Left ventricle myocardium inferior (tissue), 1 donor: ENCODE measurements at places on chromosomes 1 and 21. TPM values are rescaled to one million over a fixed set of nuclear protein-coding genes. Genes with fewer than 3 reads are reported as not detected.

TNFRSF18 gene
- not detected for total RNA-seq

DNA sequence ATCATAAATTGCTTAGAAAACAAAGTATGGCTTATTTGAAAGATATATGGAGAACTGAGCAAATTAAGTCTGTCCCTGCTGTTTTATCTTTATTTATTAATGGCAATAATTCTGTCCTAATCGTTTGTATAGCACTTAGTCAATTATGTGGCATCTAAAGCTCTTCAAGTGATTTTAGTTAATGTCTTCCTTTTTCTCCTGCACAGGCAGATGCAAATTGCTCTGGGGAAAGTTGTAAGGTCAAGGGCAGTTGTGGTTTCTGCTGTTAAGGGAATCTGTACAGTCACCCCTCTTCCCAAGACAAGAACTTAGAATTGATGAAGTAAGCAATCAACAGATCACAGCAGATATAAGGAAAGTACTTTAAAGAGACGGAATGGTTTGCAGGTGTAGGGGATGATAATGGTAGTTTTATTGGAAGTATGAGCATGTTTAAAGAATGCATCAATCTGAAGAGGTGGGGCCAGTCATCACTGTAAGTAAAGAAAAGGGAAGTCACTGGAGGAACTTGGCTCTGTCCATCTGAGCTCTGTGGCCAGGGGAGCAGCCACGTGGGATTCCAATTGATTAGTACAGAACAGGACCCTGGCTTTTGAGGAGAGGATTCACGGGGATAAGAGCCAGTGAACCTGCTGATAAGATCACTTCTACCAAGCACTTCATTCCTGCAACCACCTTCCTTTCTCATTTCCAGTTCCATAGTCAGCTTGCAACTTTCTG is 116.0 kb upstream of the KCNJ6 start:
- DNase-seq, result no peak

DNA sequence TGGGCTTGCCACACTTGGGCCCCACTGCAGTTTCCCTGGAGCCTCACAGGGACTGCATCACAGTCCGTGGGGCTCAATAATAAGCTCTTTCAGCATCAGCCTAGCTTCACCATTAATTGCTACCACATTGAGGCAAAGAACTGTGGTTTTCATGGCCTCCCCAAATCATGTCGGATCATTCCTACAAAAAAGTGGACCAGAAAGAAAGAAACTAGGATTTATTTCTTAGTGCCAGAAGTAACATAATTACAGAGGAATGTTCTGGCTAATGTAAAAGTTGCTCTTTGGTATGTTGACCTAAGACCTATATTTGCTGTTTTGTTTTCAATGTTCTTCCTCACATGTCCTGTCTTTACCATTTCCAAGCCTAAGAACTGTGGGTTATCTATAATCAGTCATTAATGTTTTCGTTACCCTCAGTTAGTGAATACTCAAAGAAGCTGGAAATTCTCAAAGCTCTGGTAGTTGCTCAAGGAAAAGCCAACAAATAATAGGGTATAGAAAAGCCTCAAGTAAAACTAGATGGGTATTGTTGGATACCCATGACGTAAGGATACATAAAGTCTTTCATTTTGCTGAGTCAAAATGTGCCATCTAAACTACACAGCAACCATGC is 173.9 kb downstream of the LTN1 start:
- DNase-seq, result no peak

DNA sequence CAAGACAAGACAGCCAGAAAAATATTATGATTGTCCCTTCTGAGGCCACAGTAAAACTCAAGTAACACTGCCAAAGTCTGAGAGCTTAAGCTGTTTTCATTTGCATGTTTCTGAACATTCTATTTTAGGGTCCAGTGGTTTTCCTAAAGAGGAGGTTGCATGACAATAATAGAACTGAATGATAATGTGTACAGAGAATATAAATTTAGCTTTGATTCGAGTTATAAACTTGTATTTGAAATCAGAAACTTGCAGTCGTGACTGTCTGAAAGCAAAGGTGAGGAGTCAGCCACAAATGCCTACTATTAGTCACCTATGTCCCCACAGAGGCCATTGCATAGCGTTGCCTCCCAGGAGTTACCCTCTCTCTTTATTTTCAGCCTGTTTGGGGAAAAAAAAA is 363.1 kb upstream of the ADGRL2 start:
- DNase-seq, result no peak

- no peak for DNase-seq
Measured at GRCh38 chr1:3691421-3692204, 39.3 kb downstream of the TP73 start.

DNA sequence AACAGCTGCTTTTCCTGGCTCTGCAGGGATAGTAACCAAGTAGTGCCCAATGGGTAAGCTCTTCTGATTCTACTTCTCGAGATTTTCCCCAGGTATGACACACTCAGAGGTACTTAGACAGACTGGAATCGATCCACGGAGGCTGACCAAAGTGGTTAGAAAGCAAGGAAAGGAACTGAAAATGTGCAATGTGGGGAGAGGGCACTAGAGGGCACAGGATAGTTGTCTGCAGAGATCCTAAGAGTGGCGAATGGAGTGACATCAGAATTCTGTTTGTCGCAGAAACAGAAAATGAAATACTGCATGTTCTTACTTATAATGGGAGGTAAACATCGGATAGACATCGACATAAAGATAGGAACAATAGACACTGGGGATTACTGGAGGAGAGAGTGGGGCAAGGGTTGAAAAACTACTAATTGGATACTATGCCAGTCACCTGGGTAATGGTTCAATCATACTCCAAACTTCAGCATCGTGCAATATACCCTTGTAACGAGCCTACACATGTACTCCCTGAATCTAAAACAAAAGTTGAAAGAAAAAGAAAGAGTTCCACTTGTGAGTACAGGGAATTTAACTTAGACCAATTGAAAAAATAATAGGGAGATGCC is 23.3 kb downstream of the CYP2J2 start:
- DNase-seq, result no peak

GRCh38 chr1:44610527-44611148 is 63.6 kb downstream of the TMEM53 start:
- DNase-seq, result no peak

- no peak for DNase-seq
Measured at GRCh38 chr1:171468120-171468750, 17.1 kb upstream of the PRRC2C start.

- DNase-seq, result no peak
Measured at GRCh38 chr1:147717051-147717705, 43.2 kb downstream of the GJA5 start.

KRTAP22-1 gene
- not detected for total RNA-seq

JUN gene
- 101 TPM for total RNA-seq

WRAP73 gene
- 12.7 TPM for total RNA-seq

GRCh38 chr21:39647476-39647875 is 34.7 kb downstream of the B3GALT5 start:
- DNase-seq, result no peak

AADACL3 gene
- not detected for total RNA-seq

DNA sequence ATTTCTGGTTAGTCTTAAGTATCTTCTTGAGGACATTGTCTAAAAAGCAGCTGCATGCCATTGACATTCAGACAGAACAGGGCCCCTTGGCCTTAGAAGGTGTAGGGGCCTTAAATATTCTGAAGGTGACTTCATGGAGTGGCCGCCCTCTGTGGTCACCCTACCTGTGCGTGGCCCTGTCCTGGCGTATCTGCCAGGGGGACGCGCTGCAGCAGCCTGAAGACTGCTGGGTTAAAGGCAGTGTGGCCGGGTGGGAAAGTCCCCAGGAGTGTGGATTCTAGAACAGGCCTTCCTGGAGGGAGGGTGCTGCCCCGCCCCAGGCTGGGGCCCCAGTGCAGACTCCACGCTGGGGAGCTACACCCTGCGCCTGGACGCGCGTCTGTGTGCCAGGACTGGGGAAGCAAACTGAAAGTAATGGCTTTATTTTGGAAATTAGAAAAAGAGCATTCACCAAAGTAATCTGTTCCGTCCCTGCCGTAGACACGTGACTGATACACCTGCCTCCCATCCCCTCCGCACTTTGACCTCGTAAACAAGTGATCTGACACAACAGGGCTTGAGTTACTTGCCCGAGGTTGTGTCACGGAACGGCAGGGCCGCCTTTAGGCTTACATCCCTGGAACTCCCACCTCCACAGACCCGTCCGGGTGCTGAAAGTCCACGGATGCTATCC is 1.8 kb downstream of the AGPAT3 start:
- DNase-seq, result no peak

GPA33 gene
- total RNA-seq, result 0.91 TPM

- DNase-seq, result no peak
Measured at GRCh38 chr1:10634428-10635084, 159.8 kb downstream of the PEX14 start.

- DNase-seq, result no peak
Measured at GRCh38 chr1:177646757-177647730, 322.8 kb downstream of the SEC16B start.

DNA sequence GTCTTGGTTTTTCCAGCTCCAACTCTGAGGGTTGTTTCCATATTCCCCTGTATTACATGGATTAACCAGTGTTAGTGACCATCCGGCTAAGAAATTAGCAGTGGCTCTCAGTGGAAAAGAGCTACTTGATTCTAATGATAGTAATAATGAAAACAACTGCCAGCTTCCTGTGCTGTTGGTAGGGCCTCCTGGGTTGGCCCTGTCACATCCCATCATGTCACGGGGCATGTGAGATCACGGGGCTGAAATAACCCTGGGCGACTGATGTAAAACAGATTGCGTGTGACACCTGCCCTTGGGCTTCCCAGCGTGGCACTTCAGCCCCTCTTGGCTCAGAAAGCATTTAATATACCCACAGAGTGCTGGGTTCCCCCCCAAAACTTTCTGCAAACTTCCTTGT is 149.0 kb downstream of the ROR1 start:
- DNase-seq, result peak; percentile 35

DNA sequence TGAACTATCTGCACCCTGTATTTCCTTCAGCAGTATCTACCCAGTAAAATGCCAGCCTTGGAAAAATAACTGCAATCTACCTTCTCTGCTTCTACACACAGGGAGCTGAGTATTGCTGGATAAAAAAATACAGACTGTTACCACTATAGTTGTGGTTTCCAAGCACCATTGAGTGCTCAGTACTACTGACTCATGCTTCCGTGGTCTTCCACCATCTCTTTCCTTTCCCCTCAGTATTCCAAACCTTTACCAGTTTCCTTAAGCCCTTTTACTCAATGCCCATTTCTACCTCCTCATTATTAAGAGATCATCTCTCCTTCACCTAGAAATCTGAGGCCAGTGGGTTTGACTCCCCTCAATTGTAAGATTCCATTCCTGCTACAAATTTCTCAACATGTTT is 23.8 kb downstream of the GLMN start:
- no peak for DNase-seq

SLFNL1 gene
- total RNA-seq, result 0.16 TPM
